Mesendoderm (in vitro differentiated cells): ENCODE measurements at places on chromosomes 13 and 19.
A peak's percentile ranks its signal among the peaks of the same experiment; 100 is the strongest.

GRCh38 chr19:2188708-2189385, 25.1 kb downstream of the DOT1L start:
- no peak for DNase-seq

- no peak for DNase-seq
Measured at GRCh38 chr13:40631605-40632004, 34.8 kb downstream of the FOXO1 start.

- peak; percentile 35 for DNase-seq
Measured at GRCh38 chr13:42266473-42266872, 5.5 kb upstream of the AKAP11 start.

DNA sequence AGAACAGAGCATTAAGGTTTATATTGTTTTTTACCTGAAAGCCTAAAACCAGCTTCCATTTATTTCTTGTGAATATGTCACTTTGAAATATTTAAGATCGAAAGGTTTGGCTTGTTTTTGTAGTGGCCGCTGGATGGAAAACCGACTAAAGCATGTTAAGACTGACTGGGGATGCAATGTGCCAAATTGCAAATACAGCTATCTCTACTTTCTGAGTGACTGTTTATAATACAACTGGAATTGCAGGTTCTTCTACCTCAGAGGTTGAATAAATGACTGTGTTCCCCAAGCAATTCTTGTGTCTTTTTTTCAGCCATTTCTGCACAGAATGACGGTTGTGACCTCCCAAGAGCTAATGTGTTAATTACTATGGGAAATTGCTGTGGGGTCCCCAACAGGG, 50.0 kb upstream of the TMTC4 start:
- no peak for DNase-seq

DNA sequence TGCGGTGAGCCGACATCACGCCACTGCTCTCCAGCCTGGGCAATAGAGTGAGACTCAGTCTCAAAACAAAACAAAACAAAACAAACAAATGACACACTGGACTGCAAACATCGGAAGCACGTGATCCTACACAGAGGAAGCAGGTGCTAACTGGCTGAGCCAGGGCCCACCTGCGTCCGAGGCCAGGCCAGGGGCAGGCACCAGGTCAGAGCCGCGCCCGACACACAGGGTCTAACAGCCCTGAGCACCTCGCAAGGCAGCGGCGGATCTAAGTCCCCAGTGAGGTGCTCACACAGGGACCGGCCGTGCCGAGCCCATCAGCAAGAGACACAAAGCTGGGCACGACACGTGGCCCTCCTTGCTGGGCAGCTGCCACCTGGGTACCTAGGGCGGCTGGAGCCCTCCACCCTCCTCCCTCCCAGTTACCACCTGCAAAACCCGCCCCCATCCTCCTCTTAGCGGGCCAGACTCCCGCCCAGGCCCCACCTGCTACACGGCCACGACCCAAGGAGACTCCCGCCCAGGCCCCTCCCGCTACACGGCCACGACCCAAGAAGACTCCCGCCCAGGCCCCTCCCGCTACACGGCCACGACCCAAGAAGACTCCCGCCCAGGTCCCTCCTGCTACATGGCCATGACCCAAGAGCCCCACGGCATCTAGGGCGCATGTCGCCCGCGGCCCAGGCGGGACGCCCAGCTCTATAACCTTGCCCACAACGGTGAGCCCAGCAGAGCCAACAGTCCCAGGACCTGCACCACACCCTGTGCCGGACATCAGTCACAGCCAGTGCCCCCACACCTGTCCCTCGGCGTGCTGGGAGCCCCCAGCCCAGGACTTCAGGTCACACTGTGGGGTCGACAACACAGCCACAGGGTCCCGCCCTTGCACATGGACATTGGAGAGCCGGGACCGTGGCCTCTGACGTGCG, 15.6 kb downstream of the AP3D1 start:
- DNase-seq = no peak
